Thymus (tissue), 14 donors: ENCODE measurements at places on chromosomes 3 and 15.
A peak's percentile ranks its signal among the peaks of the same experiment; 100 is the strongest.

DNA sequence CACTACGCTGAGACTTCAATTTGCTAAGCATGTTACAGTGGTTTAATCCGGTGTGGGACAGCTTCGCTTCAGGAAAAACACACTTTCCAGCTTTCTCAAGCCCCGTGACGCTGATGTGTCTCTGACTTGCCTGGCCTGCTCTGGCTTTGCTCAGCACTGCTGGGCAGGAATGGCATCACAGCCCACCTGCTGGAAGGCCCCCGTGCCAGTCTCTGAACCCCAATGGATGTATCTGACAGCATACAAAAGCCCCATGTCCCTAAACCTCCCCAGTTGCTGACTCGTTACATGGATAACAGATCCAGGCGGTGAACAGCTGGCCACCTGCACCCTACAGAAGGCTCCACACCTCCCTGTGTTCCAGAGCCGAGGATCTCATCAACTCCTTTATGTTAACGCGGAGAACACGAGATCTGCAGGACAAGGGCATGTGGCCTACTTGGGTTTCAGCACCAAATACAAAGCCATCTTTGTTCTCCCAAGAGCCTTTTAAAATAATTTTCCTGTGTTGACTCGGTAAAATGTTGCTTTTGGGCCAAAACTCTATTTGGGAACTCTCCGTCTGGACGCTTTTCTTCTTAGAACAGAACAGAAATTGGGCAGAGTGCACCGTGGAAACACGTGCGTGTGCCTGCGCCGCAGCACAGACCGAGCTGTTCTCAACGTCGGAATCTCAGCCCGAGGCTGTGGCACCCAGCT is 61.4 kb downstream of the ATP10A start:
- no peak for DNase-seq

GRCh38 chr3:14548321-14548729 is 8.2 kb upstream of the GRIP2 start:
- peak; percentile 30 for DNase-seq

GRCh38 chr3:15539066-15539465 is 17.6 kb upstream of the COLQ start:
- no peak for DNase-seq

DNA sequence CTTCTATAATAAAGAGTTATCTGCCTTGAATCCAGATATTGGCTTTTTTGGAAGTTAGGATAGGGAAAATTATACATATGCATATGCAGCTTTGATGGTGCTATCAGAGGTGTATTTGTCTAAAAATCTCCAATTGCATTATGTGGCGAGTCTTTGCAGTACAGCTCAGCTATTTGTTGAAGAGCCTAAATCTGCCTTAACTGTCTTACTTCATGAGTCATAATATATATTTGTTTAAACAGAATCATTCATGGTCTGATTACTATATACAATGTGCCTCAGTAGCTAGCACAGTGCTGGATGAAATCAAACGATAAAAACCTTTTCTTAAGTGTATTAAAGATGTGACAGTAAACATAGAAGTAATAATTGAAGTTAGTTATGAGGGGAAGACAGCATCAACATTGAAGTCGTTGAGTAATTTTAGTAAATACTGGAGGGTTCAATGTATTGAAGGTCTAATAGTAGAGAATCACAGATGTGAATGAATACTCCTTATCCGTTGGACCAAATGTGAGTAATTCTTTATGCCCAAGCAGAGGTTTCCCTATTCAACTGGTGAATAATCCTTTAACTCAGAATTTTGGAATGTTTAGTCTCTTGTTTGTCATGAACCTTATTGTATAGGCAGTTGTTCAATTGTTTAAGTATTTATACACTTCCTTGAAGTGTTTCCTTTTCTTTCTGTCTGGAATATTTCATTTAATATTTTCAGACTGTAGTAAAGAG is 74.8 kb upstream of the NAALADL2 start:
- DNase-seq = no peak

DNA sequence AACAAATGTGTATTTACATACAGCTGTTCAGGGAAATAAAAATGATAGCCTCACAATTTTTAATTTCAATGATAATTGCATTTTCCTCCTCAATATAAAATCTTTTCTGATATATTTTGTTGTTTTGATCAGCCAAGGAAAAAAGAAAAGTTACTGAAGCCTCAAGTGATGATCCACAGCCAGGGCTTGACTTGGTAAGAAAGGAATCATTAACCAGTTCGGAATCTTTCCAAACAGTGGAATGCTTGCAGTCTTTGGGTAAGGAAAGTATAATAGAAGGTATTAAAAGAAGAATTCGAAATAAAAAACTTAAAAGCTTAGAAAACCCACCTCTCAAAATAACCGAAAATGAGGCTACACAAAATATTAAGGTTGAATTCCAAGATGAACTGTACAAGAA is 1.0 kb downstream of the TOPAZ1 start:
- no peak for DNase-seq

DNA sequence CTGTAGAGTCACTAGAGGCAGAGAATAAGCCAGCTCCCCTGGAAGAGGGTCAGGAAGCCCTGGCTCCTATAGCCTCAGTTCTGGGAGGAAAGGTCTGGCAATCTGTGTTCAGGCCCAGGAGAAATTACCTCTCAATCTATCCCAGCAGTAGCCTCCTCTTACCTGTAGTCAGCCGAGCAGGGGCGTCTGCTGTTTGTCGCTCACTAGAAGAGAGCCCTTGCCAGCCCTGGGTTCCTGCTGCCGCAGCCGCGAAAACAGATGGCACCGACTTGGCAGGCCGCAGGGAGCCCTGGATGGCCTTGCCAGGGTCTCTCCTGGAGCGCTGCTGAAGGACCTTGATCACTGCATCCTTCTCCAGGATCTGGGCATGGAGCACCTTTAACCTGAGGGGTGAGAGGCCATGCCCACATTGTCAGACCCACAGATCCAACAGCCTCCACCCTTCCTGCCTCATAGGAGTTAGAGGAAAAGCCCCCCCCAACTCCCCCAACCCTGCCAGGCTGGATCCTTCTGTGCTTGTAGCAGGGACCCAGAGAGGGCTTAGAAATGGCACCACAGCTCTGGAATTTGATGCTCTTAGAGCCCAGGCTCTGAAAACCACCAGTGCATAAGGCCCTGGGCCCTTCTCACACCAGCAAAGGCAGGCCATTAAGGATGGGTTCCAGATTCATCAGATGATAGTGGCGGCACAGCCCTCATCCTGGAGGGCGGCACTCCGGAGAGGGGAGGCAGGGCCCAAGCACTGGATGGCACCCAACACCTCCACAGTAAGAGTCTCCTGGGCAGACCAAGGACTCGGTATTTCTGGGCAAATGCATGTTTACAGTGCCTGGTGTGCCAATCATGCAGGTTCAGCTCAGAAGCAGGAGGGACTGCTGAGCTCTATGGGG is 14.9 kb downstream of the AMOTL2 start:
- DNase-seq = no peak

GRCh38 chr15:74788042-74788682 is 6.3 kb downstream of the CSK start:
- DNase-seq = no peak

- no peak for DNase-seq
Observed at GRCh38 chr3:171358881-171359198, 101.4 kb downstream of the TNIK start.

- no peak for DNase-seq
Observed at GRCh38 chr15:35481064-35481463, 64.9 kb downstream of the DPH6 start.

GRCh38 chr15:33679061-33679460 is 289.2 kb upstream of the CHRM5 start:
- DNase-seq = no peak

GRCh38 chr15:69451951-69452691 is 497 bp upstream of the RPLP1 start:
- no peak for DNase-seq

GRCh38 chr15:44646460-44646859 is 17.0 kb downstream of the SPG11 start:
- no peak for DNase-seq

- DNase-seq = no peak
Observed at GRCh38 chr3:42753757-42754156, 19.3 kb downstream of the CCDC13 start.
